Stimulated activated CD8-positive, alpha-beta memory T cell treated with anti-CD3 and anti-CD28 coated beads, Interleukin-15, amount 100 ng/mL, for 4 hours (primary cell): ENCODE measurements at places on chromosomes 7 and 10.

DNA sequence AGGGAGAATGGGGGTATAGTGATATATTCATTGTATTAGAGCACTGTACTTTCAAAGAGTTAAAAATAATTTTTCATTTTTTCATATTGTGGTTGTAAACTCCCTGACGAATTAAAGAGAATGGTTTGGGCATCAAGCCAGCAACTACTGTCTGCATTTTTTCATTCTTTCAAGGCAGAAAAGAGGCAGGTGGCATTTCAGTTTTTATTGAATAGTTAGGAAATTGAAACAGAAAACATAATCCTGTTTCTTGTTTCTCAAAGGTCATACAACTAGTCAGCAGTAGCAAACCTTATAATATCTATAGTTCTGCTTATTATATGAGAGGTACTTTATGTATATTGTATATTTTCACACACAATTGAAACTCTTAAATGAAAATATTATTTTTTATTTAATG is 303.9 kb upstream of the KCND2 start:
- no peak for DNase-seq

- no peak for DNase-seq
Measured at GRCh38 chr7:90692396-90692795, 96.3 kb downstream of the CDK14 start.

DNA sequence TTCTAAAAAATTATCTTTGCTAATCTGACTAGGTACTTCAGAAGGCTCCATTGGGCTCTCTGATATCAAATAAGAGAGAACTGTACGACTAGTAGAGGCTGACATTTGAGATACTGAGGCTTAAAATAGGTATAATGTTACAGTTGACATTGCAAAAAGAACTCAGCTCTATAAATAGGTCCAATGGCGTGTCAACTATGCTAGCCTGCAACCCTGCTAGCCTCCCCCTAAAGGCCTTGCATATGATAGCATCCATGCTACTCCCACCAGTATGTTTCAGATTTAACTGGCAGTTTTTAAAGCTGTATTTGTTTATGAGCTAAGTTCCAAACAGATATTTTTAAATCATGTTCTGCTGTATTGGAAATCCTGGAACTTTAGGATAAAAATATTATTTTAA is at the start of gene PPP1R3A:
Gene PPP1R3A (minus strand): TSS at position 64 of the 400 bp plus-strand sequence. CDS start 13 bp downstream, at position 51.
- DNase-seq, result no peak

- no peak for DNase-seq
Measured at GRCh38 chr10:74178042-74178791, 27.2 kb downstream of the ADK start.

- no peak for DNase-seq
Measured at GRCh38 chr7:142562688-142563087, 186.6 kb upstream of the PRSS1 start.

- no peak for DNase-seq
Measured at GRCh38 chr10:114427124-114427852, 23.0 kb upstream of the AFAP1L2 start.

DNA sequence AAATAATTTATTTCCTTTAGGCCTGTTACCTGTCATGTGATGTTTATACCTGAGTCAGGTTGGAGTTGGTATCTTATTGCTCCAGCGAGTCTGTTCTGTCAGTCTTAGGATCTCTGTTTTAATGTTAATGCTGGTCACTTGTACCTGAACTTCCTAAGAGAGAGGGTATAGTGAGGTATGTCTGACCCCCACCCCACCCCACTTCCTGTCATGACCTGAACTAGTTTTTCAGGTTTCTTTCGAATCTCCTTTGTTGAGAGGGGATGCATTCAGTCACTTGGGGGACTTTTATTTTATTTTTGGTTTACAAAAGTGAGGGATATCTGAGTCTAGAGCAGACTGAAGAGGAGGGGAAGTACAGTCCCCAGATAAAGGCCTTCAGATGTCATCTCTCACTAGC is 769.0 kb upstream of the COBL start:
- no peak for DNase-seq

DNA sequence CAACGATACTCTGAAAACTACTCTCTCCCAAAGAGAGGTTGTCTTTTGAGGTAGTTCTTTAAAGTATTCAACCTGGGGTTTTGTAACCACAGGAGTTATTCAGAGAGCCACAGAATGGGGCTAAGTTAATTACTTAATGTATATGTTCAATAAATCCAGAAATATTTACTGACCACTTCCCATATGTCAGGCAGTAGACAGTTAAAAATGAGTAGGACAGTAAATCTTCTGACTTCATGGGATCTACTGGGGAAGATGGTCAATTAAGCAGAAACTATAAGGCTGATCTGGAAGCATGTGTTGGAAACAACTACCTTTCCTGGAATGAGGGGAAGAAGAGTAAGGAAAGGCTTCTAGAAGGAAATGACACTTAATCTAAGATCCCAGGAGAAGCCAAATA is 167.7 kb downstream of the MAGI2 start:
- no peak for DNase-seq

- no peak for DNase-seq
Measured at GRCh38 chr10:119131512-119132240, 27.8 kb downstream of the DENND10 start.

- DNase-seq, result no peak
Measured at GRCh38 chr7:85688712-85689111, 501.9 kb upstream of the SEMA3D start.

DNA sequence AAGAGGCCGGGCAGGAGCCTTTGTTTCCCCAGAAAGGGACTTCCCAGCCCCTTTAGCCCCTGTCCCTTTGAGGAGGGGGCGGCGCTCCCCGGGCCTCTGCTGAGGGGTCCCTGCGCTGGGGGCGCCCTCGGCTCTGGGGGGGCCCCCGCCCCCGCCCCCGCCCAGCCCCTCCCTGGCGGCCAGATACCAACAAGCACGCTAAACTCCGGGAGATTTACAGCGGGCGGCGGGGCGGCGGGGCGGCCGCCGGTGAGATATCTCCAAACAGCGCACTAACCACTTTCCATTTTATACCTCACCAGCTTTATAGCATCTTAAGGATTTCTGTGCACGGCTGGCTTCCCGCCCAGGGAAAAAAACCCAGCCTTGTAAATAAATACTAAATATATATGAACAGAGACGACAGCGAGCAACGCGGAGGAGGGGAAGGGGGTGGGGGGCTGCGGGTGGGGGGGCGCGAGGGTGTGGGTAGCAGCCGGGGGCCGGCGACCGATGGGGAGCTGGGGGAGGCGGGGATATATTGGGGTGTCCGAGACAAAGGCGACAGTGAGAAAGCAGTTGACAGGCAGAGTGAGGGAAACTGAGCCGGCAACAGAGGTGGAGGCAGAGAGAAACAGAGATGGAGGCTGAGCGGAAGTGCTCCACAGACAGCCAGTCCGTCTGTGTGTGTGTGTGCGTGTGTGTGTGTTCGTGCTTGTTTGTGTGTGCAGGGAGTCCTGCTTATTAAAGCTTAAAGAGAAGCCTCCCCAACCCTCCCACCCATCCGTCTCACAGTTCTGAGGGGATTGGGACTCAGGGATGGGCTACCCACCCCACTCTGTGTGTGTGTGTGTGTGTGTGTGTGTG is 85.8 kb downstream of the HIF1AN start:
- peak; percentile 0 for DNase-seq

DNA sequence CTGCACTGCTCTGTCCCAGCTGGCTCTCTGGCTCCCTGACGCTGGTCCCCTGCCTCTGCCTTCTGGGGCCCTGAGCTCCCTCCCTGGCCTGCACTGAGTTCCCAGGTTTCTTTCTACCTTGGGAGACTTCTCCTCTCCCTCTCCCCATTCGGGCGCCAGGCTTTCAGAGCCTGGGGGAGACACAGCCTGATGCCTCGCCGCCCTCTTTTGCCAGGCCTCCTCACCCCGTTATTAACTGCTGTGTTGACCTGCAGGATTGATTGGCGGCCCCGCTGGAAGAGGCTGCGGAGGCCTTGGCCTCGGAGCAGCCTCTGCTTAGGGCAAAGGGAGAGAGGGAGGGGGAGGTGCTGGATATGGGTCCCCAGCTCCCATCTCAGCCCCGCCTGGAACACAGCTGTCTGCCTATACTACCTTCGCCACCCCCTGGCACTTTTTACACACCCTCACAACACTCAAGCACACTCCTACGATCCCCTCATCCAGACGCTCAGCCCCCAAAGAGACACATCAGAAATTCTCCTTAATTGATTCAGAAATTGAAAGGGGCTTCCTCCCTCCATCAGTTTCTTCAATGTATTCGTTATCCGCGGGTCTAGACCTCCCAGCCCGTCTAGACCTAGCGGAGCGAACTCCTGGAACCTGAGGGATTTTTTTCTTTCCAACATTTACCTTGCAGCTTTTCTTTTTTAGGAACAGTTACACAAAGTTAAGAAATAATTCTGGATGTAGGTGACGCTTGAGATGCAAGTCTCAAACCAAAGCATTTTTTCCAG is 7.1 kb upstream of the PAX2 start:
- DNase-seq, result no peak

GRCh38 chr7:18552316-18552916 is 56.9 kb downstream of the HDAC9 start:
- no peak for DNase-seq

GRCh38 chr7:141593134-141593533 is 41.9 kb downstream of the AGK start:
- DNase-seq, result no peak

GRCh38 chr10:986881-987619 is 1.2 kb upstream of the GTPBP4 start:
- DNase-seq, result no peak

DNA sequence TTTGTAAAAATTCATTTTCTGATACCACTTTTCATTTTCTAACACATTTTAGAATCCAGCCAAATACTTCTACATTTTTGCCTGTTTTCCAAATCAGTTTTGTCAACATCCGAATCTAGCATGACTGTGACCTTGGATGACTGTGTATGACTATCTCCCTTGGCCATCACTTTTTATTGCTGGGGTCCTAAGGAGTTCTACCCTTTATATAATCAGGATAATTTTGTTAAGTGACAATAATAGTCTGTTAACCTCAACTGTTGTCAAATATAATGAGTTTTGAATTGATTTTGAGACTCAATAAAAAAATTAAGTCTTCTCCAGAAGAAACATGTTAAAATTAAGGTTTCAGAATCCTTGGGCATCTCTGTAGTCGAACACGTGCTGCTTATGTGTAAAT is 53.3 kb downstream of the SEC23IP start:
- no peak for DNase-seq

- peak; percentile 15 for DNase-seq
Measured at GRCh38 chr7:73851410-73852338, 9.3 kb upstream of the TMEM270 start.

GRCh38 chr7:78780560-78780959 is 672.9 kb downstream of the MAGI2 start:
- no peak for DNase-seq

DNA sequence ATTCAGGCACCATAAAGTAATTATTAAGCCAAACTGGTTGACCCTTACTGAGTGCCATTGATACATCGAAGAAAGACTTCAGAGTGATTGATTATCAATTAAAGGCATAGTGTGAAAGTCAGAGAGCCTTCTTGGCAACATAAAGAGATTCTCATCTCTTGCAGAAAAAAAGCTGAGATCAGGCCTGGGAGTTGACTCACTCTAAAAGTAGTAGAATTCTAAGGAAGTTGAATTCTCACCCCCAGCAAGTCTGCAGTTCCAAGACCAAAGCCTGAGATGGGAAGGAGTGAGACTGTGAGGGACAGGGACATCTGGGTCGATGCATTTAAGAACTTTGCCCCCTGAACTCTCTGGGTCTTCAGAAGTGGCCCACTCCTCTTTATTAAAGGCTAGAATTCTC is 21.6 kb upstream of the ERCC6 start:
- no peak for DNase-seq

DNA sequence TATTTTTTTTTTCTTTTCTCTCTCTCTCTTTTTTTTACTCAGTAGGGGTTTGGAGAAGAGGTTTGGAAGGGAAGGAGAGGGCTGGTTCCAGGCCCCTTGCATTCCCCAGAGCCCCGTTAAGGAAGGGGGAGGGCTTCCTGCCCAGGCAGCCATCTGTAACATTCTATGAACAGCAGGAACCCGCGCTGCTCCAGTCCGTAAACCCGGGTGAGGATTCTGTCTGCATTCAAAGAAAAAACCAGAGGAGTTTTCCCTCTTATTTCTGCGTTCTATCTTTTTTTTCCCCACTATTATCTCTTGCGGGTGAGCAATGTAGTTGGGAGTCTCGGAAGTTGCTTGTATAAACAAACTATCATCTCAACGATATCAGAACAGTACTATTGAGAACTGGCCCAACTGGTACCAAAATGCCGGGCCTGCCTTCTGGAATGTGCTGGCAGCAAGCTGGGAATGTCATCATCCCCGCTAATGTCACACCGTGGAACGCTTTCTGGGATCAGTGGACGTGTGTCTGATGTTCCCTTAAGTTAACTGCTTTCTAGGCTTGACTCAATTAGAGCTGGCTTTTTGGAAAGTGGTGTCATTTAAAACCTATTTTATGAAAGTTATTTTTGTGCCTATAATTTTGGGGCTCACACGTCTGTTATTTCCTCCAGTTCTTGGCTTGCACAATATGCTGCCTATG is 153.1 kb upstream of the MEOX2 start:
- no peak for DNase-seq

GRCh38 chr10:19663344-19663743 is 152.9 kb upstream of the PLXDC2 start:
- no peak for DNase-seq

- no peak for DNase-seq
Measured at GRCh38 chr7:66631471-66631870, 2.8 kb downstream of the KCTD7 start.

GRCh38 chr10:49594594-49594993 is 15.5 kb upstream of the SLC18A3 start:
- DNase-seq, result no peak

- no peak for DNase-seq
Measured at GRCh38 chr7:149828357-149829309, 9.5 kb upstream of the ZNF862 start.

DNA sequence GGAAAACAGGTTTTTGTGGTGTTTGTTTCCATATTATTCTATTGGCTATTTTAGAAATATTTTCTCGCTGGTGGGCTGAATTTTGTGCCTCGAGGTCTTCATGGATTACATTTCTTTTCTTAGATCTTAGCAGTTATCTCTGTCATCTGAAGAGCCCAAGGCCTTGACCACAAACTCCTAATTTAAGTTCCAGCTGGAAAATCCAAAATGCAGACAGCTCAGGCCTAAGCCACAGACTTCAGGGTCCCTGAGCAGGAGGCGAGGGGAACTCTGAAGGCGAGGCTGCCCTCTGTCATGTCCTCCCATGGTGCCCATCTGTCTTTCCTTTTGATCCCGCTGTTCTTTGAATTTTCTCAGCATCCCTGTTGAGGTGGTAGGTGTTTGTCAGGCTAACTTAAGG is 14.3 kb downstream of the DENND10 start:
- no peak for DNase-seq

- no peak for DNase-seq
Measured at GRCh38 chr7:141400356-141400755, 150.9 kb upstream of the AGK start.

GRCh38 chr7:75983471-75984129 is 10.8 kb downstream of the TMEM120A start:
- DNase-seq, result no peak

DNA sequence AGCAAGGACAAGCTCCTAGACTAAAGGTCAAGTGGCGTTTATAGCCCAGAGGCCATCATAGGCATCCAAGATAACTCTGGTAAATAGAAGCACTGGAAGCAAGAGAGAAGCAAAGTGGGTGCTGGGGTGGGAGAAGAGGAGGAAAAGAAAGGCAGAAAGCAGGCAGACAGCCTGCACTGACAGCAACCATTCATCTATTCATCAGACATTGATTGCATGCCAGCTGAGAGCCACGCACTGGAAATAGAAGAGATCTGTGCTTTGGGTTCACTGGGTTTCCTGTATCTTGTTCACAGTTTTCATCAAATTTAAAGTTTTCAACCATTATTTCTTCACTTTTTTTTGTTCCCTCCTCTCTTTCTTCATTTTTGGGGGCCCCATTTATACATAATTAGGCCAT is 4.7 kb upstream of the SLIT1 start:
- DNase-seq, result no peak

- DNase-seq, result no peak
Measured at GRCh38 chr10:28293236-28294168, 9.4 kb downstream of the MPP7 start.
